ENCODE measurements at places on chromosomes 16 and 17. TPM values are rescaled to one million over a fixed set of nuclear protein-coding genes. Genes with fewer than 3 reads are reported as not detected.

CES4A gene
- total RNA-seq, result 1.2 TPM

CLEC19A gene
- not detected for total RNA-seq

VTN gene
- total RNA-seq, result 17.4 TPM

SMTNL2 gene
- total RNA-seq, result 8.2 TPM

KCNG4 gene
- not detected for total RNA-seq

ITGAX gene
- total RNA-seq, result not detected

RNFT1 gene
- 12.1 TPM for total RNA-seq

PDILT gene
- not detected for total RNA-seq

PDF gene
- 20.9 TPM for total RNA-seq

IGSF6 gene
- total RNA-seq, result not detected
